Globus pallidus (tissue), 1 donor: ENCODE measurements at places on chromosomes 4 and X.

DNA sequence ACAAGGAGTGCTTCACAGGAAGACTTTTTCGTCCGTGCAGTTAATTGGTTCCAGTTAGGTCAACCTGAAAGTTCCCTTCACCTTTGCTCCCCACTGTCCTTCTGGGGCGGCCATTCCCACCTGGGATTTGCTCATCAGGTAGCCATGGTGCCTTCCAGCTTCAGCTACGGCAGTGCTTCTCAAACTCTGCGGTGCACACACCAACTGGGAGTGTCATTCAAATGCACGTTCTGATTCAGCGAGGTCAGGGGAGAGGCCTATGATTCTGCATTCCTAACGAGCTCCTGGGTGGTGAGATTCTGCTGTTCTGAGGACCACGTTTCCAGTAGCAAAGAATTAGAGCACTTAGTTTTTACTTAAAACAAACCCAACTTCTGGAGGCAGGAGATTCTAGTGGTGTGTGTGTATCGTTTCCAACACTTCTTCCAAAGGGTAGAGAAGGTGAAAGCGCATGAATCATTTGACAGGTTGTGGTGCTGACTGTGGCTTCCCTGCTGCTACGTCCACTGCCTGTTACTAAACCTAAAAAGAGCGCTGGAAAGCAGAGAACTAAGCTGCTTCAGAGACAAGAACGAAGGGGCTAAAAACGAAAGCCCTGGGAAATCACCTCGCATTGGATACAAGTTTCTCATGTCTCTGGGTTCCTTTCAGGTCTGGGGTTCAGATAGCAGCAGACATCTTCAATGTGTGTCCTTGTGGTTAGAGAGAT lies 4.7 kb upstream of the HELT start:
- DNase-seq: no peak

DNA sequence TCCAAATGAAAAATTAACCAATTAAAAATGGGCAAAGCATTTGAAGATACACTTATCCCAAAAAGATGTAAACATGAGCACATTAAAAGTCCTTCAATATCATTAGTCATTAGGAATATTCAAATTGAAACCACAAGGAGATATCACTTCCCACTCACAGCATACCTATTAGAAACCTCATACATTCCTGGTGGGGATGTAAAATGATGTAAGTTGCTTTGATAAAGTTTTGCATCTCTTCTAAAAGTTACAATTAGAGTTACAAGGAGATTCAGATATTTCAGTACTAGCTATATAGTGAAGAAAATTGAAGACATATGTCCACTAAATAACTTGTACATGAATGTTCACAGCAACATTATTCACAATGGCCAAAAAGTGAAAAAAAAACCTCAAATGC lies 1109.3 kb upstream of the LCORL start:
- no peak for DNase-seq

DNA sequence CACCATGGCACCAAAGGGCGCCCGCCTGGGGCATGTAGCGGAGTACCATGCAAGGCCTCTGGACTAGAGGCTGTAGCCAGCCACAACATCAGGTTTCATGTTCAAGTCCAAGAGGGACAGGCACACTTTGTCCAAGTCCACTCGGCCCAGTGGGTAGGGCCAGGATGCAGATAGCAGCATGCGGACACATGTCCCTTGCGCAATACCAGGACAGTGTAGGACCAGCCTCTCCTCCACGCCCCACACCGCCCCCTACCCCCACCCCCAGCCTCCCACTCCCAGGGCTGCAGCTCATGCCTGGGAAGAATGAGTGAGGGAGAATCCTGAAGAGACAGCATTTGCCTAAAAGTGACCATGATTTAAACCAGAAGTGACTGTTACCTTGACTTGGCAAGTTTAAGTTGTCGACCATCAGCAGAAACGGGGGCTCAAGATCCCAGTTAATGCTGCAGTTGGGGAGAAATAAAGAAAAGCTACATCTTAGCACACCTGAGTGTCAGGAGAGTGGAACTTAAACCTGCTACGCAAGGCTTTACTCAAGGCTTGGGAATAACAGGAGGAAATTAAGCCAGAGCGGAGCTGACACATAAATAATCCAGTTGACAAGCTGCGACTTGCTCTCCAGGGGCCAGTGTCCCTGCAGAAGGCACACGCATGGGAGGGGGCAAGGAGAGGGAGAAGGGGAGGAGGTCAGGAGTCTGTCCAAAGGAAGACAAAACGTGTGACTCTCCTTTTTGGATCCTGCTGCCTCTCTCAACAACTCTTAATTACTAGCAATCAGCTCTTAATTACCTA lies 221.7 kb downstream of the BCOR start:
- DNase-seq: no peak

DNA sequence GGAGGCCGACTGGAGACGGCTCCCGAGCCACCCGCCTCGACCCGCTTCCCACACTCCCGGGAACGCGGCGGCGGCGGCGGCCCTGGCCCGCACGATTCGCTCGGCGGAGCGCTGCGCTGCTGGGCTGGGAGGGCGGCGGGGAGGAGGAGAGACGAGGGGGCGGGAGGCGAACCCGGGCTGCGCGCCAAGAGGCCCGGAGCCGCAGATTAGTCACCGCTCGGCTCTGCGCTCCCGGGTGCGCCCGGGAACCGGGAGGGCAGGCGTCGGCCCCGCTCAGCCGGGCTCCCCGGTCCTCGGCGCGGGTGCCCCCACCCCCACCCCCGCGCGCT lies 11.2 kb upstream of the BCOR start:
- peak; percentile 54 for DNase-seq
